Stimulated activated CD4-positive, alpha-beta T cell treated with anti-CD3 and anti-CD28 coated beads, Interleukin-1b, Interleukin-23, amount 100 ng/mL, for 4 hours (primary cell): ENCODE measurements at places on chromosomes 7 and 10.

GRCh38 chr10:92969151-92969550 lies 91.4 kb upstream of the CYP26C1 start:
- no peak for DNase-seq

DNA sequence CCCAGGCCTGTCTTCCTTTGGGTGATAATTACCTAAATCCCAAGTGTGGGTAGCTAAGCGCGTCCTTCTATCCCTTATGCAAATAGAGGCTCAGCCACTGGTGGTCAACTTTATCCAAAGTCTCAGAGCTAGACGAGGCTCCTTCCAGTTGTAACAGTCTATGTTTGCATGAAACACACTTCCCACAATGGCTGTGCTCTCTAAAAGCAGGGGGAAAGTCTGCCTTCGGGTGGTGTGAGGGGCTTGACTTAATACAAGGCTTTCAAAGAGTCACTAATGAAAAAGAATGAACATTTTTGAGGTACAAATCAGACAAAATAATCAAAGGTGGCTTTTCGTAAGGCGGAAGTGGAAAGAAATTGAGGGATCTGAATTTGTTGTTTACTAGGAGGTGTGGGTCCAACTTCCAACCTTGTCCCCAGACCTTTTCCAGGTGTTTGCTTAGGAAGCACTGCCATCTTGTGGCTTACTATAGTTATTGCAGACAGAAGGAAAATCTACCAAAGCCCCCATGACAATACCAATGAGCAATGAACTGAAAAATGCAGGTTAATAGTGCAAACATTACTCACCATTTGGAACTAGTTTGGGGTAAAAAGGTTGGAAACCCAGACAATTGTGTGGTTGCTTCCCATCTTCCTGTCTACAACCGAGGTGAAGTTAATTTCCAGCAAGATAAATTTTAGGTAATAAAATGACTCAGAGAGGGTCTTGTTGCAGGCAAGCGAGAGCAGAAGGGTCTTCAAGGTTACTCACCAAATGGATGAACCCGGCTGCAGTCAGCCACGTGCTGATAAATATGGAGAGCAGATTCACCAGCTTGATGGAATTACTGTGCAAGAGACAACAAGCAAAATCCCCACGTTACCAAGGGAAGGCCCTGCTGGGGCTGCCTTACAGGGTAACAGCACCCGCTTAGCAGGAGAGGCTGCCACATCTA lies 525.7 kb downstream of the KCNMA1 start:
- DNase-seq: no peak

DNA sequence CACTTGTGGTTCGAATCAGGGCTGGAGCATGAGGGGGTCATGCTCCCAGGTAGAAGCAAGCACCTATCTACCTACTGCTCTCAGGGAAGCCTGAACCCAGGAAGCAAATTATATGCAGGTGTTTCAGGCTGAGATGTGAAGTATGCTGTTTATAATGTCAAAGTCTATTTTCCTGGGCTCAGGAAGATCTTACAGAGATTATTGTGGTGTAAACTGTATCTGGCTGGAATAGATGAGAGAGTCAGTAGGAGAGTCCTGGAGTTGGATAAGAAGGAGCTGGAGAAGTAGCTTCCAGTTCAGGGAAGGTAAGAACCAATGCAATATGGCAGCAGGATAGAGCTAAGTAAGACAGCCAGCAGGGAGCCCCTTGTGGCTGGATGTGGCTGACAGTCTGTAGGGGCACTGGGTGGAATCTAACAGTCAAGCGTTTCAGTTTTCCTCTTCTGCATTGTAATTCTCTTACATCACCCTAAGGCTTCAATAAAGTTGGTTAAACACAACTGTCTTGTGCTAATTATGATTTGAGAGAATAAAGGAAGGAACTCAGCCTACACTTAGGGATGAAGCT lies 105.9 kb upstream of the EEPD1 start:
- DNase-seq: no peak

DNA sequence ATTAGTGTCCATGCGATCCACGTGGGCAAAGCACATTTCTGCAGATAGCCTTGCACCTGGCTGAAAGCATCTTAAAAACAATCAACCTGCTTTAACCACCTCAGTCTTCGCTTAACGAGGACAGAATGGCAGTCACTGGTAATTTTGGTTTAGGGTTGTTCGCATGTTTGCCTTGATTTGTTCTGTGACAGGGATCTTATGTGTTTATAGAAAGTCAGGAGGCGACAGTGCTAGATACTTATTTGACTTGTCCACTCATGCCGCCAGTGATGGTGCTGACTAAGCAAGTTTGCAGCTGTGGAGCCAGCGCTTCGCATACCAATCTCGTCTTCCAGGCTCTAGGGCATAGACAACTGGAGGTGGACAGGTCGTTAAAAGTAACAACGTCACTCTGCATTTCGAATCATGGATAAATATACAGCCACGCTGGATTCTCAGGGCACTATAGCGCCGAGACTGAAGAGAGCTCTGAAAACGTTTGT lies 1.2 kb upstream of the TMEM243 start:
- DNase-seq: no peak

DNA sequence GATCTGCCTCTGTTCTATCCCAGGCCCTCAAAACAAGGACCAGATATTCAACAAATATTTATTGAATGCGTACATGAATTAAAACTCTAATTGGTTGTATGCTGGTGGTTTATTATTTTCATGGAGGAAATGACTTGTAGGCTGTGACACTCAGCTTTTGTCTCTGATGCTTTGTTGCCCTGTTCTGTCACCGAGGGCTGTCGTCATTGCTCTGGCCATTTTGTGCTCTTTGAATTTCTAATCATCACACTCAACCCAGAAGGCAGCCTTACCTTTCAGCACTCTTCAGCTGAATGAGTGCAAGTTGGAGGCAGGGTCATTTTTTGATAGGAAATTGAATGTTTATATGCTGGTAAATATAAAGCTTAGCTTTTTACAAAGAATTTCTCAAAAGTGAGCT lies 14.5 kb downstream of the SRGN start:
- DNase-seq: no peak

GRCh38 chr10:122647383-122647968 lies 52.2 kb downstream of the C10orf120 start:
- no peak for DNase-seq

DNA sequence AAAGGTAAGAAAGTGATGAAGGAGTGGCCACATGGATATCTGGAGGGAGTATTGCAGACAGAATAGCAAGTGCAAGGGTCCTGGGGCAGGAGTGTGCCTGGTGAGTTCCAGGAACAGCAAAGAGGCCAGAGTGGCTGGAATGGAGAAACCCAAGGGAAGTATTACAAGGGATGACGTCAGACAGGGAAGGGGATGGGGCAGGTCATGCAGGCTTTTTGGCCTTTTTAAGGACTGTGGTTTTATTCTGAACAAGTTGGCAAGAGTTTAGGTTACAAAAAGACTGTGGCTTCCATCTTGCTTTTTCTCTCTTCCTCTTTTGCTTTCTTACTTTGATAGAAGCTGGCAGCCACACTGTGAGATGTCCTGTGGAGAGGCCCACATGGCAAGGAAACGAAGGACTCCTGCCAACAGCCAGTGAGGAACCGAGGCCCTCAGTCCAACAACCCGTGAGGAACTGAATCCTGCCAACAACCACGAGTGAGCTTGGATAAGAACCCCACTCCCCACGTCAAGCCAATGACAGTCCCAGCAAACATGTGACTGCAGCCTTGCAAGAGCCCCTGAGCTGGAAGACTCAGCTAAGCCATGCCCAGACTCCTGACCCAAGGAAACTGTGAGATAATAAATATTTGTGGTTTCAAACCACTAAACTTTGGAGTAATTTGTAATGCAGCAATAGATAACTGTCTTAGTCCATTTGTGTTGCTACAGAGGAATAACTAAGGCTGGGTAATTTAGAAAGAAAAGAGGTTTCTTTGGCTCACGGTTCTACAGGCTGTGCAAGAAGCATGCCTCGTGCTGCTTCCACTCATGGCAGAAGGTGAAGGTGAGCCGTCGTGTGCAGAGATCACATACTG lies 19.8 kb upstream of the KDM7A start:
- no peak for DNase-seq

DNA sequence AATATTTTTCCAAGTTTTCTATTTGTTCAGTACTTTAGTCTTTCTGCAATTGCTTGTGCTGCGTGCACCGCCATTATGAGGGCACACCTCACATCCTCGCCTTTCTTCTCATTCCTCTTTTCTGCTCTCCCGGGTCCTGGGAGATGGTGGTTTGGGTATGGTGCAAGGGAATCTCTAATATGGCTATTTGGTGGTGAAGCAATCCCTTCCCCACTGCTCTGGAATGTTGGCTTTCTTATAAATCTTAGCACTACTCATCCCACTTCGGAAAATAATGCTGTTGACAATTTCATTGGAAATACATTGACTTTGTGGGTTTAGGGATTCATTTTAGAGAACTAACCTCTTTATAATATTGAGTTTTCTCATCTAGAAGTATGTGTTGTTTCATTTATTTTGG lies 1.9 kb upstream of the GCK start:
- DNase-seq: no peak

DNA sequence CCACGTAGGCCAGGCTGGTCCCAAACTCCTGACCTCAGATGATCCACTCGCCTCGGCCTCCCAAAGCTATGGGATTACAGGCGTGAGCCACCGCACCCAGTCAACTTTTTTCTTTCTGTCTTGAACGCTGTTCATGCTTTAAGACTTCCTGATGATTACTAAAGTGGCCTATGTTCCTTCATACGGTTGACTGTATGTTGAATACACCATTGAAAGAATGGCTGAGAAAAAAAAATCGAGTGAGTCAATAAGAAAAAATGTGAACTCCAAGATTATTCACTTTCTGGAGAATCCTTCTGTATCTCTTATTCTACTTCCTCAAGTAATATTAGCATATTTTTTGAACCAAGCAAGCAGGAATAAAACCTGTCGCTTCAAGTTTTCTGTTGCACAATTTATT lies 955.0 kb downstream of the GATA3 start:
- DNase-seq: no peak

DNA sequence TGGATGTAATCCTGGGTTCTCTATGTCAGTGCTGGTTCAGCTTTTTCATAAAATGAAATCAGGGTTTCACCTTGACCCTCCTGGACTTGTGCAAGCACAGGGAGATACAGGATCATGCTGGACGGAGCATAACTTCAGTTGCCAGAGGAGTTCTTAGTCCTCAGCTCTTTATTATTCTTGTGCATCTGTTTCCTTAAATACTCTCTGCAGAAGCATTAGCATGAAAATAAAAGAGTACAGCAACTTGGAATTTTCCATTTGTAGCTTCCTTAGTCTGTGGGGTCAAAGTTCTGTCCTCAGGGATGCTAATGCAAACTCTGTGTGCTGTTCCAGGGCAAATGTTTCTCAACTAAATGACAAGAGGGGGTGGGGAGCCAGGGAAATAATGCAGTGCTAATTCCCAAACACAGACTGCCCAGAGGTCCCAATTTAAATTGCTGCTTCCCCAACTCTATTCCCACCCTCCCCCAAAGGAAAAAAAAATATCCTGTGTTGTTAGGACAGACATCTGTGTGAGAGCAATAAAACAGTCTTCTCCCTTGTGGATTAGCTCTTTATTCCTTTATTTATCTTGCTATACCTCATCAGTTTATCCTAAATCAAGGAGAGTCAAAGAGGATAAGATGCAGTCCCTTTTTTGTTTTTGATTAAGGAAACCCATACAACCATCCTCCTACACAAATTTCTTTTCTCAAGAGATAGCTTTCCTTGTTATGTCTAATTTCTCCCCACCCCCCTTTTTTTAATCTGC lies 905.0 kb downstream of the LRMDA start:
- DNase-seq: no peak

DNA sequence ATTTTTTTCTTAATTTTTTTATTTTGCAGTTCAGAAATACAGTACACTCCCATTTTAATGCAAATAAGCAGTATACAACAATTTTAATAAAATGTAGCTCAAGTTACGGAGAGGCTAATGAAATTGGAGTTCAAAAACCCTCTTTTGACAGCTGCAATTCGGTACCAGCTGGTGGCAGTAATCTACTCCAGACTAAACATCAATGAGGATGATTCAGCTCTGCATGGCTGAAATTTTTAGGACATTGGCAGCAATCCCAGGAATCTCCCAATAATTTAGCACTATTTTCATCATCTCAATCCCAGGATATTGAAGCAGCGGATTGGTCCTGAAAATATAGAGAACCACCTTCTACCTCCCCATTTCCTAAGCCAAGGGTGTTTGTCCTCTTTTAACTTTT lies 278.8 kb downstream of the CACNA2D1 start:
- DNase-seq: no peak

- no peak for DNase-seq
These were observed 33.9 kb downstream of the MALSU1 start for GRCh38 chr7:23332910-23333612.

GRCh38 chr10:124709861-124710260 lies 34.3 kb downstream of the FAM53B start:
- no peak for DNase-seq

- no peak for DNase-seq
These were observed 75.7 kb upstream of the NANOS1 start for GRCh38 chr10:118953598-118954393.

DNA sequence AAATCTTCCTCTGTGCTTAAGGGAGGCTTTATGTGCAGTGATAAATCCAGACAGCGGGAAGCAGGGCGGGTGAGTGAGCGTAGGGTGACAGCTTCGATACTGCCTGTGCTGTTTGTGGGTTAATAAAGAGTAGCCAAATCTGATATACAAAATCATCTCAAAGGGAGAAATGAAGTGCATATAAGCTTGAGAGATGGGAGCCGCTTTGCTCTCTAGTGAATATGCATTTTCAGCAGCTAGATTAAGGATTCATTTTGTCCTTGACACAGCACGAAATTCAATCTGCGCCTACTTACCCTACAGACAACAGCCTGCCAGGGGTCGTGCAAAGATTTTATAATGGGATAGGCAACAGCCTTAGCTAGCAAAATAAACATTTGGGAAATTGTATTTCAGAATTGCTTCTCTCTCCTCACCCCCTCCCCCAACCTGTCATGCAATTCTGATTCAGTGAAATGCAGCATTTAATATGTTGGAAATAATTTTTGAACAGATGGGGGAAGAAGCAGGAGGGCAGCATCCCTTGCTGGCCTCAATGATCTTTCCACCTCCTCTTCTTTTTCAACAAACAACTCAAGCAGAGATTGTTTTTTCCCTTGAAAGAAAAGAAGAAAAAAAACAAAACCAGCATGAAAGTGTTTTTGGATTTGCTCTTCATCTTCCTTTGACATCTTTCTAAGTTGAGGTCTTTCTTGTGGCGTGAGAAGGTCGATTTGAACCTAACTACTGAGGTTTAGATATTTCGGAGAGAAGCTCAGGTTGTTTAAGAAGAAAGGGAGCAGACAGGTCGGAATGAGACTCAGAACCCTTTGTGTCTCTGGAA lies 117.9 kb downstream of the AOAH start:
- no peak for DNase-seq

DNA sequence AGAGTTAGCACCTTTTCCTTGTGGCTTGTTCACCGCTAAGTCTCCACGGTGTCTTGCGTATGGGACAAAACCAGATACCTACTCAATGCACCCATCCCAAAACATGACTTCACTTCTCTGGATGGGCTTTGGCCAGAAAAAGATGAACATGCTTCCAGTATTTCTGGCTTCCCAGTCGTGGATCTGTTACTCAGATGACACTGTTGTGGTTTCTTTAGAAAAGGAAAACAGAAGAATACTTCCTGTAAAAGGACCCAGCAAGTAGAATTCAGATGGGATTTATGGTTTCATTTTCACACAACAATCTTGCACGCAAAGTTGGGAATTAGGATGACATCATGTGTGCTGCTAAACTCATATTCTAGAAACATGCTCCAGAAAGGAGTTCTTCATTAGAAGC lies 216.7 kb downstream of the ADAM12 start:
- DNase-seq: no peak
